Daoy (cell line): ENCODE measurements at places on chromosomes 5 and 9. TPM values are rescaled to one million over a fixed set of nuclear protein-coding genes. Genes with fewer than 3 reads are reported as not detected.

DNA sequence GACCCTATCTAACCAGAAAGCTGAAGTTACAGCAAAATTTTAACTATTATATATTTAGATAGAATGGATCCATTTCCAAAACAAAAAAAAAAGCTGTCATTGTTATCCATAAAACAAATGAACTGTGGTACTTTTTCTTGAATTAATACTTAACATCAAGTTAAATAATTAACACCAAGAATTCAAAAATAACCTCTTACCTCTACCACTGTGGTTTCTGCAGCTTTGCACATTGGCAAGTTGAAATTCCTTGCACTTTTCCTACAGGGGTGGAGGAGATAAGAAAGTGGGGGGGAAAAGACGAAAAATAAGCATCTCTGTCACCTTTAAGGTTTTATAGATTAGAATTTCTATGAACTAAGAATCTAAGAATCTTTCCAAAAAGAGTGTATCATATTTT is 30.0 kb downstream of the OXCT1 start:
- no peak for DNase-seq

- DNase-seq: no peak
These were observed 5.4 kb downstream of the IPPK start for GRCh38 chr9:92664394-92665152.

DNA sequence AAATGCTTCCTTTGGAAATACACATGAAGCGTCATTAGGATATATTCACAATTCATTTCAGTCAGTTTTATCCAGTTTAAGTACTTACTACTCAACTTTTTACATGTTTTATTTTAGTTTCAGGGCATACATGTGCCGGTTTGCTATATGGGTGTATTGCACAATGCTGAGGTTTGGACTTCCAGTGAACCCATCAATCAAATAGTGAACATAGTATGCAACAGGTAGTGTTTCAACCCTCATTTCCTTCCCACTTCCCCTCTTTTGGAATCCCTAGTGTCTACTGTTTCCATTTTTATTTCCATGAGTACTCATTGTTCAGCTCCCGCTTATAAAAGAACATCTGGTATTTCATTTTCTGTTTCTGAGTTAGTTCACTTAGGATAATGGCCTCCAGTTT is 74.7 kb downstream of the TMEM161B start:
- no peak for DNase-seq

DNA sequence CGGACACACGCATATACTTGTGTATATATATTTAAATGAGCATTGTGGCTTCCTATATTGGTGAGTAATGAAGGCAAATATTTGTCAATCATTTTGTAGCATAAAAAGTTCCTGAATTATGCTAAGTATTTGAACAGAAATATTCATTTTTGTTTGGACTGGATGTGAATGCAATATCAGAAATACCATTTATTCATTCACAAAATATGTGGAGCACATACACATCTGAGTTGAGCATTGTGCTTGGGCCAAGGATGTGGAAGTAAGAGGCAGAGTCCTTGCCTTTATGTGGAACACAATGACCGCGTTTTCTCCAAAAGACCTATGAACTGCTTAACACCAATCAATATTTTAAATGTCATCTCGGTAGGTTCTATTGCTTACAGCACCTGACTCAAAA is 1086.5 kb downstream of the NR2F1-AS1 start:
- no peak for DNase-seq

GRCh38 chr5:117679046-117679445 is 1104.4 kb upstream of the SEMA6A start:
- no peak for DNase-seq

- DNase-seq: peak; percentile 30
These were observed 139.5 kb upstream of the SLC27A6 start for GRCh38 chr5:128825826-128826225.

- DNase-seq: no peak
These were observed 68.9 kb upstream of the ANKRD55 start for GRCh38 chr5:56302027-56302426.

- DNase-seq: no peak
These were observed 102.0 kb upstream of the DMAC1 start for GRCh38 chr9:7901621-7902020.

- no peak for DNase-seq
These were observed 269.0 kb upstream of the RGMB start for GRCh38 chr5:98504505-98504904.

- no peak for DNase-seq
These were observed 15.4 kb upstream of the C5orf47 start for GRCh38 chr5:173973616-173973969.

- peak; percentile 3 for DNase-seq
These were observed 21.7 kb upstream of the NRARP start for GRCh38 chr9:137323531-137324331.

DNA sequence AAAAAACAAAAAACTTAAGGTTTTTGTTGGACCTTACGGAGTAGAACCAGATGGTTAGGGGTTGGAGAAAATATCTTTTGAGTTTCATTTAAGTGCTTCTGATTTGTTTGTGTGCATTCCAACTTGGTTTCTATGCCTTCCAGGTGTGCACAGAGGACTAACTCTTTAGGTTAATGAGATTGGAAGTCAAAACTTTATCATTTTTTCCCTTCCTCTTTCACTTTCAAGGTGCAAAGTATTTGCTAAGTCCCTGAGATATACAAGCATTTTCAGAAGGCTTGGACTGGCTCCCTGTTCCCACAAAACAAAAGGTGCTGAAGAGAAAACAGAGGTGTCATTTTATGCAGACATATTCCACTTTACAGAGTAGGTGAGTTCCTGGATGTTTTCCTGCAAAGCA is 30.3 kb upstream of the CER1 start:
- no peak for DNase-seq

DNA sequence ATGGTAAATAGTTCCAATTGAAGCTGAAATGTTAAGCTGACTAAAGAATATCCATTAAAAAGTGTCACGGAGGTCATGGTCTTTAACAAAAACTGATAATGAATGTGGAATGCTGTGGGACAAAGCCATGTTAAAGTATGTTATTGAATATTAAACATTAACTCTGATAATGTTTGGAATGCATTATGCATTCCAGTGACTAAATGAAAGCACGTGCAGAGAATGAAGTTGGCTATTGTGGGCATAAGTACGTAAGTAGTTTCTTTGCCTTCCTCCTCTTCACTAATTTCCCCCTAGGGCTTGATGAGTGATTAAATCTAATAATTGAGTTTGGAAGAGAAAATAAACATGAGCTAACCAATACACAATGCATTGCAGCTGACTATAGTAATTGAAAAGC is 640.4 kb upstream of the CDH10 start:
- no peak for DNase-seq

- peak; percentile 70 for DNase-seq
These were observed 304.0 kb downstream of the PJA2 start for GRCh38 chr5:109105631-109106267.

DNA sequence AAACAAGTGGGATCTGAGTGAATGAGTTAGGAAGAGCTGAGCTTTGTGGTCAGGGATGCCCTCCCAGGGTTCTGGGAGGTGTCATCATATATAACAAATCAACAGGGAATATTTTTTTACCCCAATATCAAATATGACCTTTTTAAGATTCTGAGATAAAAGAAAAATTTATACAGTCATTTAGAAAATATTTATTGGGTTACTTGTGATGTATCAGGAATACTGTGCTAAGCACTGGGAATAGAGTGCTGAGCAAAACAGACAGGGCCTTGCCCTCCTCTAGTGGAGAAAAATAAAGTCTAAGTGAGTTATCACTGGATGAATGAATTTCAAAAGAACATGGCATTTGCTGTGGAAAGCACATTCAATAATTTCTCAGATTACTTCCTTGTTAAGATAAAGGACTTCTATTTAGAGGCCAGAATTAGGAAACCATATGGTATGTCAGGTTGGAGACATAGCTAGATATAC is 102.9 kb downstream of the BOD1 start:
- DNase-seq: peak; percentile 72

GRCh38 chr5:21663082-21663481 is 1190.1 kb downstream of the CDH12 start:
- no peak for DNase-seq

Gene OTULIN
- total RNA-seq: 13.6 and 29.2 TPM in 2 replicates

Gene NOXA1
- not detected in 2 replicates for total RNA-seq

GRCh38 chr5:61159070-61159469 is 3.2 kb downstream of the SMIM15 start:
- DNase-seq: no peak

Gene SPARC
- 364 and 386 TPM in 2 replicates for total RNA-seq

DNA sequence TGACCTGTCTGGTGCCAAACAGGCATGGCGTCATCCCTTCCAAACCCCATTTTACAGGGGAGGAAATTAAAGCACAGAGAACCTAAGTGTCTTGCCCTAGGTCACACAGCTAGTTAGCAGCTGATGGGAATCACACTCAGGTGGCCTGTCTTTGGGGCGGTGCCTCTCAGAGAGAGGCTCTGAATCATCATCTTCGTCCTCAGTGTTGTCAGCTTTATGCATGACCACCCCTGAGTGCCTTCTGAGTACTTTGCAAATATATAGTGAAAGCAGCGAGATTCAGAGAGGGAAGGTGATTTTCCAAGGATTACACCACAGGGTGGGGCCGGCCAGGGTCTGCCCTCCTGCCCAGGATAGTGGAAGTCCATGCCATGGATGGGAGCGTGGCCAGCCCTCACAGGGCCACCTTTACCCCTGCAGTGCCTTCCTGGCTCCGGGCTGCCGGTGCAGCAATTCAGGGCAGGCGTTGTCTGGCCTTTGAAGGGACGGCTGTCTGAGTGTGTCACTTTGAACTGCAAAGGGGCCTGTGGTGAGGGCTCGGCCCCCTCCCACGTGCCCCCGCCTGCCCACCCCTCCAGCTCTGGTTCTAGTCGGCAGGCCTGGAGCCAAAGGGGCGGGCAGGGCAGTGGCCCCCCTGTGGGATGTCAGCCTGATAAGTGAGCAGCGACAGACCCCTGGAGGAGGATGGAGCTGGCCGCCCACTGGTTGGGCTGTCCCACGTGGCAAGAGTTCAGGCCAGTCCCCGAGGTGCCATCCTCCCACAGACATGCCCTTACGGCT is 16.9 kb downstream of the LMX1B start:
- DNase-seq: peak; percentile 80

Gene CA9
- 0.42 TPM in 1 of 2 replicates, not detected in the other for total RNA-seq

GRCh38 chr5:40689438-40689837 is 9.7 kb downstream of the PTGER4 start:
- peak; percentile 92 for DNase-seq

GRCh38 chr9:132443951-132444607 is 34.1 kb downstream of the CFAP77 start:
- peak; percentile 45 for DNase-seq

GRCh38 chr5:112106878-112107277 is 312.2 kb downstream of the EPB41L4A start:
- DNase-seq: no peak

- peak; percentile 21 for DNase-seq
These were observed 99.0 kb downstream of the RALGPS1 start for GRCh38 chr9:127013597-127013996.

DNA sequence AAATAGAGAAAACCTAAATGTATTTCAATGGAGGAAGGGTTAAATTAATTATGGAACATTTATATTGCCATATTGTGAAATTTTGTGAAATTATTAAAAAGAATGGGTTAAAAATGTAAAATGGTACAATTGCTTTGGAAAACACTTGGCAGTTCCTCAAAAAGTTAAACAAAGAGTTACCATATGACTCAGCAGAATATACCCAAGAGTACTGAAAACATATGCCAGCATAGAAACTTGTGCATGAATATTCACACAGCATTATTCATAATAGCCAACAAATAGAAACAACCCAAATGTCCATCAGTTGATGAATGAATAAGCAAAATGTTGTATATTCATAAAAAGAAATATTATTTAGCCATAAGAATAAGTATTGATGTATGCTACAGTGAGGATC is 181.0 kb upstream of the MAST4 start:
- DNase-seq: no peak

- DNase-seq: no peak
These were observed 447.7 kb downstream of the ZSWIM6 start for GRCh38 chr5:61779743-61780142.

DNA sequence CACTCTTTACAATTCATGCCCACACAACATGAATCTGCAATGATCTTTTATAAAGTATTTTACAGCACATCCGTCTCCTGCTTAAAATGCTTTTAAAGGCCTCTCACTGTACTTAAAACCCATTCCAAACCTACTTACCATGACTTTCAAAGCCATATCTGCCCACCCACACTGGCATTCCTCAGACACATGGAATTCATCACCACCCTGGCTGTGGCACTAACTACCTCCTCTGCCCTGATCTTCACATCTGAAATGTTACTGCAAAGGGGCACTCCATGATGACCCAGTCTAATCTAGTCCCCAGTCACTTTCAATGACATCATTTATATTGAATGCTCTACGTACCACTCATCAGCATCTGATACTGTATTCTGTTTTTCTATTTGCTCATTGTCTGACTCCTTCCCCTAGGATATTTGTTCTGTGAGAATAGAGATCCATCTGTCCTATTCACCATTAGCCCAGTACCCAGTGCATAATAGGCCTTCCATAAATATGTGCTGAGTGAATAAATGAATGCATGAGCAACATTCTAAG is 193.2 kb upstream of the KIF2A start:
- no peak for DNase-seq

DNA sequence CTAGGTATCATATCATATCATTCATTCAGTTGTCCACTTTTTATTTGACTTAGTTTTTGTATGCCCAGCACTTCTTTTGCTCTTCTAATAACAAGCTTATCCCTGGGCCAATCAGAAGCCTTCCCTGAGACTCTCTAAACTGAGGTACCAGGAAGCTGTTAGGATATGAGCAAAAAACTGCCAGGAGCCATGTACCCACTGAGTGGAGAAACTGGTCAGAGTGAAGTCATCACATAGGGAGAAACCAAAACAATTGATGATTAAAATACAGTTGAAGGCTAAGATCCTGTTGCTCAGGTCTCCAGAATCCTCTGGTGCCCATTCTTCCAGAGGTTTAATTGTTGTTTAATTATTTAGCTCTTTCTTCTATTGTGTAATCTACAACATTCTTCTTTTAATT is 120.2 kb downstream of the KIAA0825 start:
- no peak for DNase-seq

- DNase-seq: no peak
These were observed 645.8 kb upstream of the EDIL3 start for GRCh38 chr5:85030316-85031084.

DNA sequence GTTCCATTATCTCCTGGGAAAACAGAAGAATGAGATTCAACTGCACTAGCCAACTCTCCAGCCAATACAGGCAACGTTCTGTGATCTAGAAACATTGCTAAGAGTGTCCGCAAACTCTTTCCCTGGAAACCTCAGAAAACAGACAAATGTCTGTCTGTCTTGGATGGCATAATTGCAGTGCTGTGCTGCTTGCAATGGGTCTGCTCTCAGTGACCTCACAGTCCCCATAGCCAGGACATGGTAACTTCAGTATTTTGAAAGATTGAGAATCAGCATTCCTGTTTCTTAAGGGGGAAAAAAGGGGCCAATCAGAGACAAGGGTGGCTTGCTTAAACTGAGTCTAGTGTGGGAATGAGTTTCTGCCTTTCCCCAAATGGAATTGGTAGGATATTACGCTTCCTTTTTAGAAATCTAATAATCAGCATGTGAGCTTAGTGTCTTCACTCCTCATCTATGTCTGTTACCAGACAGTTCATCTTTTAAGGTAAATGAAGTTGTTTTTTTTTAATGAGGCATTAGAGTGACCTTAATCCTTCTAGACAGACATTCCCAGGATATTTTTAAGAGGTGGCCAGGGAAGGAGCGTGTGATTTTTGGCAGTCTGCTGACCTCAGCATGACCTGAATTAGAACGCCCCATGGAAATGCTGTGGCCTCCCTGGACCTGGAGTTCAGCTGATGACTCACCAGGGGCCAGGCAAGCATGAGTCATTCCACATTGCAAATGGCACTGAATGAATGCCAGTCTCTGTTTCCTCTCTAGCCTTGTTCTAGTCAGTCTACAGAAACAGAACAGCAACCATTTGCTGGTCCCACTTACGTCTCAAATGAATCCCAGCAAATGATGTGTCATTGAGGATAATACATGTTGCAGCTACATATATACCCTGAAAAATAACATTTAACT is 210.2 kb upstream of the ACTBL2 start:
- DNase-seq: peak; percentile 97
